ENCODE measurements at places on chromosomes 1 and 21.

GRCh38 chr1:11753555-11754208 lies 8.3 kb upstream of the C1orf167 start:
- DNase-seq: no peak

GRCh38 chr1:165988275-165988674 lies 160.9 kb downstream of the UCK2 start:
- DNase-seq: no peak

DNA sequence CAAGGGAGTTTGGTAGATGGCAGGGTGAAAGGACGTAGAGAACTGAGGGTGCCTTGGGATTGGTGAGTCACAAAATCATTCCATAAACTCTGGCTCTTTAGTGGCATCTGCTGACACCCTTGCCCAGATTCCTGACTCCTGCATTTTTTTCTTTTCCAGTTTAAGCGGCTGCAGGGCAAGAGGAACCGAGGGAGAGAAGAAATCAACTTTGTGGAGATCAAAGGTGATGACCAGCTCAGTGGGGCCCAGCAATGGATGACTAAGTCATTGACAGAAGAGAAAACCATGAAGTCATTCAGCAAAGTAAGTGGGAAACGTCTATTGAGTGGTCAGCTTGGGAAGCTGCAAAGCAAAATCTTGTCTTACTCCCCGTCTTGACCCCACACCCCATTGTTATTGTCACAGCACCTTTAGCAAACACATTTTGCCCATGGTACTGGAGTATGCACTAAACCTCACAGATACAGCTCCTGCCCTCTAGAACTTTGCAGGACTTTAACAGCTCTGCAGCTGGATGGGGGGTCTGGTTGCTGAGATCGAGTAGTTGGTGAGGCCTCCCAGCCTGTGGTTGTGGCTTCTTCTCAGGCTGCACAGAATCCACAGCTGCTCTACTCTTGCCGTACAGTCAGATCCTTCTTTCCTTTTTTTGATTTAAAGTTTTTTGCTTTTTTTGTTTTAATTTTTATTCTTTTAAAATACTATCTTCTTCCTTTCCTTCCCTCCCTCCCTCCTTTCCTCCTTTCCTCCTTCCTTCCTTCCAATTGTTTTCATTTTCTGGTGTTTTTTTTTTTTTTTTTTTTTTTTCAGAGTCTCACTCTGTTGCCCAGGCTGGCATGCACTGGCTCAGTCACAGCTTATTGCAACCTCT lies 21.9 kb downstream of the SH2D2A start:
- no peak for DNase-seq

DNA sequence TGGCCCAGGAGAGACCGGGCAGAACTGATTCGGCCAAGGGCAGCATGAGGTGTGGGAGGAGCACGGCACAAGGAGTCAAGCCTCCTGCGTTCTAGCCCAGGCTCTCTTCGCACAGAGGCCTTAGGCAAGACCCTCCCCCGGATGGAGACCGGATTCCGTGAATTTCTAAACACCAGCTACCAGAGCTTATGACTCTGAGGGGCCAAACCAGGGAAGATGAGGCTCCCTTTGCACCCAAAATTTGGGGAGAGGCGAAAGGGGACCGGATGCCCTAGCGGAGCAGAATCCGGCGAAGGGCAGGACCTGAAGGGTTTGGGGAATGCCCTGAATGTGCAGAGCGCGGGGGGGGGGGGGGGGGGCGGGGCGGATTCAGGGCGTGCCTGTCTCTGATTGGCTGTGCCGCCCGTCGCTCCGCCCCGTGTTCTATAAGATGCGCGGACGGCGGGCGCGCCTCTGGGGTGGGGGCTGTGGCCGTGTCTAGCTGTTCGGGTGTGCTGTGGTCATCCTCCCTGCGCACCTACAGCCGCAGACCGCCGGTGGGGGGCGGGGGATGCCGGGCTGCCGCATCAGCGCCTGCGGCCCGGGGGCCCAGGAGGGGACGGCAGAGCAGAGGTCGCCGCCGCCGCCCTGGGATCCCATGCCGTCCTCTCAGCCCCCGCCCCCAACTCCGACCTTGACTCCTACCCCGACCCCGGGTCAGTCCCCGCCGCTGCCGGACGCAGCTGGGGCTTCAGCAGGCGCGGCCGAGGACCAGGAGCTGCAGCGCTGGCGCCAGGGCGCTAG lies at the start of gene TRNP1:
Gene TRNP1 (plus strand): TSS at position 456 of the 783 bp plus-strand sequence. CDS start 95 bp downstream, at position 551.
- DNase-seq: no peak

- no peak for DNase-seq
Measured at GRCh38 chr1:177424744-177425143, 254.0 kb downstream of the BRINP2 start.

GRCh38 chr1:1163538-1164070 lies 10.1 kb upstream of the TTLL10 start:
- DNase-seq: no peak

GRCh38 chr1:235631816-235632215 lies 17.8 kb downstream of the GNG4 start:
- no peak for DNase-seq

GRCh38 chr1:228512781-228513198 lies 25.6 kb downstream of the RNF187 start:
- no peak for DNase-seq

- no peak for DNase-seq
Measured at GRCh38 chr1:202268032-202268431, 73.7 kb downstream of the UBE2T start.

GRCh38 chr1:242240077-242240476 lies 241.2 kb upstream of the MAP1LC3C start:
- DNase-seq: no peak

DNA sequence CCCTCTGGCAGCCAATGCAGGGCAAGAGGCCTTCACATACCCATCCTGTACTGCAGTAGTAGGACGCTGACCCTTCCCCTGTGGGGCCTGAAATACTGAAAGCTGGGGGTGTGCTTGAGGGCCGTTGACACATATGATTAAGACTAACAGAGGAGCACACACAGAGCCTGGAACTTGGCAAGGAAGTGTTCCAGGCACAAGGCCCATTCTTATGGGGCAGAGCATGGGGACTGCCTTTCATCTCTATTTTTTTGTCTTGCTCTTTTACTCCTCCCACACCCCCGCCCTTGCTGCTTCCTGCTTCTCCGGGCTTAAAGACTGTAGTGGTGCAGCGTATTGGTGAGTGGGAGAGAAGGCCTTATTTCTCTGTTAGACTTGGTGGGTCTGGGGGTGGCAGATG lies 137.4 kb downstream of the BACH1 start:
- no peak for DNase-seq

DNA sequence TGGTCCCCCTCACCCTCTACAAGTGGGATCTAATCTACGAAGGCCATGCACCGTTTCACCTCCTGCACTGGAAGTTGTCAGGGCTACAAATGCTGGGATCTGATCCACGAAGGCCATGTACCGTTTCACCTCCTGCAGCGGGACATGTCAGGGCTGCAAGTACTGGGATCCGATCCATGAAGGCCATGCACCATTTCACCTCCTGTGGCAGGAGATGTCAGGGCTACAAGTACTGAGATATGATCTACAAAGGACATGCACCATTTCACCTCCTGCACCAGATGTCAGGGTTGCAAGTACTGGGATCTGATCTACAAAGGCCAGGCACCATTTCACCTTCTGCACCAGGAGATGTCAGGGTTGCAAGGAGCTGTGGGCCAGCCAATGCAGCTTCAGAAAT lies 7.0 kb downstream of the ALDH4A1 start:
- DNase-seq: no peak

DNA sequence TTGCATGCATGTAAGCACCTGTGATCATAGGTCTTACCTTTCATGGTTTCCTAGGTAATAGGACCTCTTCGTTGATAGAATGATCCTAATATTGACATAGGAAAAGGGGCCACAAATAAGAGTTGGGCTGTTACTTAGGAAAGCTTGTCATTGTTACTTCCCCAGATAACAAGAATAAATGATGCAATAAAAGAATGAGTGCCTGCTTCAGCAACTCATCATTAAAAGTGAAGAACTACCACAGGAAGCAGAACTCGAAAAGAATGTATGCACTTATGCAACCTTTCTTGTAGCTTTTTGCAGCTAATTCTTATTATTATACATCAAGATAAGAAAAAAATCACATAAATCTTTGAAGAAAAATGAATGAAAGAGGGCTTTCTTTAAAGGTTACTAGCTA lies 548.6 kb downstream of the LTN1 start:
- no peak for DNase-seq

DNA sequence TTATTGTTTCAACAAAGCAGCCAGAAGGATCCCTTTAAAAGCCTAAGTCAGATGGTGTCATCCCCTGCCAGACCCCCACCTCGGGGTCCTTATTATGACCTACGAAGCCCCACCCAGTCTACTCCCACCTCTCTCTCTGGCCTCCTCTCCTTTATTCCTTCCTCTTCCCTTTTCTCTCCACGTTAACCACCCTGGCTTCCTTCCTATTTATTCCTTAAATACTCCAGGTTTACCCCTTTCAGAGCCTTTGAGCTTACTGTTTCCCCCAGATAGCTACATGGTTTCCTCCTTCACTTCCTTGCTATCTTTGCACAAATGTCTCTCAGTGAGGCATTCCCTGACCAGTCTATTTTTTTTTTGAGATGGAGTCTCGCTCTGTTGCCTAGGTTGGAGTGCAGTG lies 12.0 kb upstream of the SLC9A1 start:
- DNase-seq: no peak

- DNase-seq: no peak
Measured at GRCh38 chr1:151723726-151724370, 2.5 kb downstream of the RIIAD1 start.

- DNase-seq: no peak
Measured at GRCh38 chr1:21313886-21314721, 23.8 kb upstream of the ECE1 start.

- no peak for DNase-seq
Measured at GRCh38 chr1:162661336-162661735, 29.1 kb downstream of the DDR2 start.

DNA sequence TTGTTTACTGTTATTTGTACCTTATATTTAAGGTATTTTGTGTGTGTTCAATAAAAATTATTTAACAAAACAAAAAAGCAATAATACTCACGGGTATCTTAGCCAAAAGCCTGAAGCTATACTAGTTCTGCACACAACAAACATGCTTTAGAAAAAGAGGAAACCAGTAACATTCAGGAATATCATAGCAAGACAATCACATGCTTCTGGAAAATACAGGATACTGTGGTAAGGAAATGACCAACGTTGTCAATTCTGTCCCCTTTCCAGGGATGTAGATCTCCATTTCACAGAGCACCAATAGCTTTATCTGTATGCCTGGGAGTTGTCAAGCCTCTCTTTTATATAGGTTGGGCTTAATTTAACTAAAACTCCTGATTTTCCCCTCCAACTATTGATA lies 288.4 kb downstream of the SMYD3 start:
- no peak for DNase-seq

DNA sequence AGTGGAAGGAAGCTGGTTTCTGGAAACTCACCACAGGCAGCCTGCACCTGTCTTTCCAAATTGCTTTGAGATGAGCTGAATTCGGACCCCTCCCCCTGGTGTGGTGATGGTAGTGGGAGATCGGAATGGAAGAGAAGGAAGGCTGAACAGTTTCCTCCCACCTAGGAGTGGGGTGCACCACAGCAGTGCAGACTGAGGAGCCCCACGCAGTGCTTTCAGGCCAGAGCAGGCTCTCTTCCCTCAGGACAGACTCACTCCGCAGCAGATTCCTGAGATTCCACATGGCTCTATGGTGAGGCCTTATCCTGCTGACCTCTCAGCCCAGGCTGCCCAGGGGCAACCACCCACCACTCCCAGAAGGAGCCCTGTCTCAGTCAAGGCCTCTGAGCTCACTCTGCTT lies 80.9 kb downstream of the ATP1A1 start:
- no peak for DNase-seq

GRCh38 chr1:185721553-185721952 lies 12.6 kb upstream of the HMCN1 start:
- DNase-seq: no peak

- no peak for DNase-seq
Measured at GRCh38 chr1:216111842-216112241, 311.4 kb downstream of the USH2A start.

DNA sequence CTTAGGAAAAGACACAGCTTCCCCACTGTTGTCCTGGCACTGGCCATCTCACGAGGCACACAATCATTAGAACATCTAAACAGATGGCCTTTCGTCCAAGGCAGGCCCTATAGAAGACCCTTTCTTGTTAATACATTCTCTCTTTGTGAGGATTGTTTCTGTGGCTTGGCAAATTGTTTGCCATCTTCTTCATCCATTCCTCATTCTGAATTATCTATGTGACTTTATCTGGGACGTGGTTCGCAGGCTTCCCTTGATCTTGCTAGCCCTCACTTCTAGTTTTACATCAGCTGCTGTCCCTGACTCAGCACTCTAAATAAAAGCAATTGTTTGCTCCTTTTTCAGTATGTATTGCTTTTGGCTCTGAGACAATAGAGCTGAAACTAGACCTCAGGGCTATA lies 101.1 kb upstream of the ZC3H11B start:
- no peak for DNase-seq

GRCh38 chr1:29260531-29260930 lies 24.2 kb downstream of the PTPRU start:
- no peak for DNase-seq

DNA sequence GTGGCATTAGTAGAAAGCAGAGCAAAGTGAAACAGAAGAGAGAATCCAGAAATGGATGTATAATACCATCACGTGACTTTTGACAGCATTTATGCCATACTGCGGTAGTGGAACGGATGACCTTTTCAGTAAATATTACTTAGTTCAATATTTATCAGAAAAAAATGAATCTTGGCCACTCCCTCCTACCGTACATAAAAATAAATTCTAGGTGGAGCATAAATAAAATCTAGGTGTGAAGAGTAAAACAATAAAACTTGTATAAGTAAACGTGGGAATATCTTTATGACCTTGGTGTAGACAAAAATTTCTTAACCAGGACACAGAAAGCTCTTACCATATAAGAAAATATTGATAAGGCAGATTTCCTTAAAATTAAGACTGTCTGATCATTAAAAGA lies 182.6 kb downstream of the VPS13D start:
- DNase-seq: no peak

GRCh38 chr1:160954158-160955104 lies at the start of gene ITLN2:
Gene ITLN2 (minus strand): TSS chr1:160954809. CDS start chr1:160954741, 68 bp downstream.
- peak; percentile 19 for DNase-seq

DNA sequence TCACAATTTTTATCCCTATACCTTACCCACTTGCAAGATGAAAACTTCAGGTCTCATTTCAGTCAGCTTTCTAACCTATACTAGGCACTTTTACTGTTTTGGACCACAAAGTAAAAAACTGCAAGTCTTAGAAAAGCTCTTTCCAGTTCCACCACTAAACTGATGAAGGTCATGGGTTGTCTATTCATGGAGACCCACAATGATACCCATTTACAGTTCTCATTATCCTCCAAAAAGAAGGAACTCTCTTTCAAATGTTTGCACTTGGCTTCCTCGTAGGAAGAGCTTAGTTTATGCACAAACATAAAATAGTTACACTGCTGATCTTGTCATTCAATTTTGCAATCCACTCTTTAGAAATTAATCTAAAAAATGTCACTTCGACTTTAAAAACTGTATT lies 9.3 kb downstream of the ZNF281 start:
- DNase-seq: no peak

DNA sequence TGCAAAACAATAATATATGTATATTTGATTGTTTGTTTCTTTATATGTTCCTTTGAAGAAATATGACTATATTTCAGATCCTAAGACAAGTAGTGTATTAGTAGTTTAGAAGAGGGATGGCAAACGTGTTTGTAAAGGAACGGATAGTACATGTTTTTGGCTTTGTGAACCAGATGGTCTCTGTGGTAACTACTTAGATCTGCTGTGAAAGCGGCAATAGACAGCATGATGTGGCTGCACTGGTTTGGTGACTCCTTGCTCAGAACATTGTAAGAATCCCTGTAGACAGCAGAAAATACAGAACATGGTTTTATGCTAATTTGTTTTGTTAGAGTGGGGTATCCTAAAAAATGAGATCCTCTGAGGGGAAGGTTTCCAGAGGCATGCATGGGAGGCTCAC lies 3.1 kb downstream of the ACADM start:
- DNase-seq: no peak

Measured in GM12864 (cell line).